Stimulated activated naive CD8-positive, alpha-beta T cell treated with anti-CD3 and anti-CD28 coated beads, Interleukin-15, amount 100 ng/mL, for 72 hours (primary cell): ENCODE measurements at places on chromosomes 16 and 17.
A peak's percentile ranks its signal among the peaks of the same experiment; 100 is the strongest.

GRCh38 chr16:58563235-58563634 lies 47.9 kb downstream of the SETD6 start:
- no peak for DNase-seq

- no peak for DNase-seq
Measured at GRCh38 chr16:8905168-8905762, 23.1 kb downstream of the LITAFD start.

DNA sequence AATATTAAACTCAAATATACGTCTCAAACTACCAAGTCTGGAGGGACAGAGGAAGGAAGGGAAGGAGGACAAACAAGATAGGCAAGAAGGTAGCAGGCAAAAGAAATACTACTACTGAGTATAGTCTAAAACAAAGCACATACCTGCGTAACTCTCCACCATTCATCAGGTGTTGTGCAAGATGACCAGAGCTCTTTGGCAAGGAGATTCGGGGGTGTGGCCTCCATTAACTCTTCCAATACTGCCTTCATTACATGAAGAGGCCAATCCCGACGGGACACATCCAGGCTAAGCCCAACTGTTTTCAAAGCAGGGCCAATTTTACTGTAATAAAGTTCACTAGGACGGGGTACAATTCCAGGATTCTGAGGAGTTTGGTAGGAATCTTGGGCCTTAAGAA lies 38.2 kb upstream of the ARL6IP1 start:
- DNase-seq = no peak

- DNase-seq = no peak
Measured at GRCh38 chr17:17758941-17759563, 77.7 kb downstream of the SREBF1 start.

- DNase-seq = peak; percentile 60
Measured at GRCh38 chr17:63696381-63696961, 3.5 kb downstream of the LIMD2 start.

DNA sequence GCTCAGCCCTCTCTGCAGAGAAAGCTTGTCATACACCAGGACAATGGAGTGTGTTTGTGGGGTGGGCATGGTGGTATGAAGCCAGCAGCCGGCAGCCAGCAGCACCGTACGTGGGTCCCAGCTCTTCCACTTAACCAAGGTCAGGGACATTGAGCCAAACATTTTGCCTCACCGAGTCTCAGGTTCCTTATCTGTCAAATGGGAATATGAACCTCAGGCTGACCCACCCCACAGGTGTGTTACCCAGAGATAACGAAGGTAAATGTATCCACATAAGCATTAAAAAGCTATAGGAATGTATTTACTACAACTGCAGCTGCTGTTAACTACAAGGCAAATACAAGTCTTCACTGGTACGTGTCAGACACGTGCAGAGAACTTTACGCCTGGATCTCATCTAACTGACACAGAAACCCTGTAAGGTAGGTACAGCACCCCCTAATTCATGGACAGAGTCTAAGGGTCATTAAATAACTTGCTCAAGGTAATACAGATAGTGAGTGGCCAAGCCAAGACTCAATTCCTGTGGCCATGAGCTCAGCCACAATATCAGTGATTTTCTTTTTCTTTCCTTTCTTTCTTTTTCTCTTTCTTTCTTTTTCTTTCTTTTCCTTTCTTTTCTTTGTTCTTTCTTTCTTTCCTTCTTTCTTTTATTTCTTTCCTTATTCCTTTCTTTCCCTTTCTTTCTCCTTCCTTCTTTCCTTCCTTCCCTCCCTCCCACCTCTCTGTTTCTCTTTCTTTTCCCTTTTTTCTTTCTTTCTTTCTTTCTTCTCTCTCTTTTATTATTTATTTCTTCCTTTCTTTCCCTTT lies 990 bp downstream of the SLC5A11 start:
- no peak for DNase-seq

DNA sequence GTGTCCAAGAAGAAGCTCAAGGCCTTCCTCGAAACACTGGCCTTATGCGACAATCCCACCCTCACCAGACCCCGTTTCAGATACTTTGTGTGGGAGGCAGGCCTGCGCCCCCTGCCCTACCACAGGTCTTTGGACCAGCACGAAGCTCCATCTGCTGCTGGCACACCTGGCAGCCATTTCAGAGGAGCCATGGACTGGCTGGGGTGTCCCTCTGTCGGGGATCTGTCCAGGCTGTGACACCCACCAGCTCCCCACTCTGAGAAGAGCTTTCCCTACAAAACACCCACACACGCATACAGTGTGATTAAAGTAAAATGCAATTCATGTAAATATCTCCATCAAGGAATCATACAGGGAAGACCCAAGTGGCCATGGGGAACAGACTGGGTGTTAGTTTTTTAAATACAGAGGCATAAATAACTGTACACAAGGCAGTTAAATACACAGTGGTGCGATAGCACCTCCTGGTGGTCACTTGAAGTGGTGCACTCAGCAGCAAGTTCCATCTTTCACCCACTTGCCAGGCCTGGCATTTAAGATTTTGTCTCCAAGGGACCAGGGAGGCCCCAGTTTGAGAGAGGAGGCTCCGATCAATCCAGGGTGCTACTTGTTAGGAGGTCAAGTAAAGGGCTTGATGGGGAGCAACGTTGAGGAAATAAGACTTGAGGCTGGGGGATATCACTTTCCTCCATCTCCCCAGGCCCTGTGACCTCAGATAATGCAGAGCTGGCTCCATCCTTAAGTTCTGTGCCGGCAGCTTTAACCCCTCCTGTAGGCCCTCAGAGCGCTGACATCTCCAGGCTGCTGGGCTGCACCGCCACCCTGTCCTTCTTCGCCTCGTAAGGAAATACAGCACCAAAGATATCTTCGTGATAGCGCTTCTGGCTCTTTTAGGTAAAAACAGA lies 43.6 kb downstream of the NOS2 start:
- peak; percentile 61 for DNase-seq
